ENCODE measurements at places on chromosomes 11 and 22. TPM values are rescaled to one million over a fixed set of nuclear protein-coding genes. Genes with fewer than 3 reads are reported as not detected.

Gene OR51M1
- not detected for total RNA-seq

GRCh38 chr11:112922606-112923005 is 38.6 kb upstream of the NCAM1 start:
- H3K36me3 ChIP-seq: no peaks in the 10 kb centered on the region
- peaks cover 2% of the 10 kb centered on the region for H3K27me3 ChIP-seq
- no peak for DNase-seq
- no peaks in the 10 kb centered on the region for H3K4me1 ChIP-seq
- H3K4me3 ChIP-seq: no peak overlapping the region

GRCh38 chr22:37127350-37127878 is 17.9 kb upstream of the TMPRSS6 start:
- peaks cover 4% of the 10 kb centered on the region for H3K27me3 ChIP-seq
- no peak for DNase-seq
- peaks cover 10% of the 10 kb centered on the region for H3K4me1 ChIP-seq
- H3K36me3 ChIP-seq: no peaks in the 10 kb centered on the region

DNA sequence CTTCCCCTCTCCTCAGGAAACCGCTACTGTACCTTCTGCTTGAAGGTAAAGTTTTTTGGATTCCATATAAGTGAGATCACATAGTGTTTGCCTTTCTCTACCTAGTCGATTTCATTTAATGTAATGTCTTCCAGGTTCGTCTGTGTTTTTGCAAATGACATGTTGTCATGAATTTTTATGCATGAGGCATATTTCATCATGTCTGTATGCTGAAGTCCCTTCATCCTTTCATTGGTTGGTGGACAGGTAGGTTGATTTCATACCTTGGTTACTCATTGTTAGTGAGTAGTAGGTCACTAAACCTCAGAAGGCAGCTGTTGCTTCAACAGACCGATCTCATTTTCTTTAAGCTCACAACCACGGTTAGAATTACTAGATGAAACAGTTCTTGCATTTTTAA is 60.3 kb downstream of the LRRC74B start:
- H3K27ac ChIP-seq: no peak overlapping the region
- no peak overlapping the region for H3K4me3 ChIP-seq
- peaks cover 4% of the 10 kb centered on the region for H3K4me1 ChIP-seq
- no peak for DNase-seq

- H3K4me1 ChIP-seq: no peaks in the 10 kb centered on the region
- H3K36me3 ChIP-seq: no peaks in the 10 kb centered on the region
- no peak overlapping the region for H3K4me3 ChIP-seq
- H3K27ac ChIP-seq: no peak overlapping the region
- peaks cover 2% of the 10 kb centered on the region for H3K27me3 ChIP-seq
These were observed 301.1 kb downstream of the BUD13 start for GRCh38 chr11:116471608-116472256.

GRCh38 chr22:21866833-21867527 is 465 bp downstream of the MAPK1 start:
- H3K36me3 ChIP-seq: no peaks in the 10 kb centered on the region
- H3K27ac ChIP-seq: peak overlapping the region; percentile 85
- no peak for DNase-seq
- H3K27me3 ChIP-seq: no peaks in the 10 kb centered on the region
- peak overlapping the region; percentile 94 for H3K4me3 ChIP-seq

GRCh38 chr22:27583856-27584255 is 217.7 kb downstream of the MN1 start:
- H3K27me3 ChIP-seq: no peaks in the 10 kb centered on the region
- peak overlapping the region; percentile 94 for H3K27ac ChIP-seq
- H3K4me1 ChIP-seq: peaks cover 44% of the 10 kb centered on the region
- peak; percentile 62 for DNase-seq

GRCh38 chr22:42901790-42902508 is 44.9 kb upstream of the ARFGAP3 start:
- H3K36me3 ChIP-seq: no peaks in the 10 kb centered on the region
- H3K4me1 ChIP-seq: peaks cover 60% of the 10 kb centered on the region
- H3K4me3 ChIP-seq: no peak overlapping the region
- peak; percentile 57 for DNase-seq
- no peaks in the 10 kb centered on the region for H3K27me3 ChIP-seq

- H3K4me3 ChIP-seq: no peak overlapping the region
- no peak for DNase-seq
- H3K4me1 ChIP-seq: peaks cover 11% of the 10 kb centered on the region
- H3K36me3 ChIP-seq: no peaks in the 10 kb centered on the region
These were observed 19.8 kb upstream of the INCENP start for GRCh38 chr11:62103986-62104385.

GRCh38 chr11:117444711-117445658 is 117.3 kb downstream of the CEP164 start:
- no peaks in the 10 kb centered on the region for H3K36me3 ChIP-seq
- H3K4me1 ChIP-seq: peaks cover 2% of the 10 kb centered on the region
- DNase-seq: no peak
- peaks cover 28% of the 10 kb centered on the region for H3K27me3 ChIP-seq

GRCh38 chr22:41856469-41856868 is 23.6 kb downstream of the SREBF2 start:
- H3K36me3 ChIP-seq: peaks cover 2% of the 10 kb centered on the region
- peaks cover 5% of the 10 kb centered on the region for H3K4me1 ChIP-seq
- H3K27me3 ChIP-seq: no peaks in the 10 kb centered on the region
- no peak overlapping the region for H3K4me3 ChIP-seq
- peak overlapping the region; percentile 7 for H3K27ac ChIP-seq

- peak overlapping the region; percentile 49 for H3K27ac ChIP-seq
- H3K36me3 ChIP-seq: no peaks in the 10 kb centered on the region
- peak; percentile 42 for DNase-seq
- H3K4me1 ChIP-seq: peaks cover 10% of the 10 kb centered on the region
- no peak overlapping the region for H3K4me3 ChIP-seq
These were observed 103.1 kb downstream of the MPPED2 start for GRCh38 chr11:30483056-30483455.

DNA sequence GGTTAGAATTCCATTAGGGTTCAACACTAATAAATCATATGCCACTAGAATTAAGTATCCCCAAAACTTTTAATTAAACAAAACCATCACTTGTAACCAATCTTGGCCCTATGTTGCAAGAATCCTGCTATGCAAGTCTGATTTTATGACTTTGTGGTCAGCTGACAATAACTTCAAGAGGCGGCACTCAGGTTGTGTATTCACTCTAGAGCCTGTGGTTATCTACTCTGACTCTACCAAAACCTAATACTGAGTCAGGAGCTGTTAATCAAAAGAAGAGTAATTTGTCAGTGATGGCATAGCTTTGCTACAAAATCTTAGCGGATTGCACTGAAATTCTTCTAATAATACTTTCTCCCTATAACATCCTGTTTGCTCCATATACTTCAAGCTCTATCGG is 253.7 kb downstream of the AASDHPPT start:
- DNase-seq: no peak
- no peaks in the 10 kb centered on the region for H3K27me3 ChIP-seq
- H3K36me3 ChIP-seq: no peaks in the 10 kb centered on the region
- no peak overlapping the region for H3K4me3 ChIP-seq
- H3K27ac ChIP-seq: no peak overlapping the region

DNA sequence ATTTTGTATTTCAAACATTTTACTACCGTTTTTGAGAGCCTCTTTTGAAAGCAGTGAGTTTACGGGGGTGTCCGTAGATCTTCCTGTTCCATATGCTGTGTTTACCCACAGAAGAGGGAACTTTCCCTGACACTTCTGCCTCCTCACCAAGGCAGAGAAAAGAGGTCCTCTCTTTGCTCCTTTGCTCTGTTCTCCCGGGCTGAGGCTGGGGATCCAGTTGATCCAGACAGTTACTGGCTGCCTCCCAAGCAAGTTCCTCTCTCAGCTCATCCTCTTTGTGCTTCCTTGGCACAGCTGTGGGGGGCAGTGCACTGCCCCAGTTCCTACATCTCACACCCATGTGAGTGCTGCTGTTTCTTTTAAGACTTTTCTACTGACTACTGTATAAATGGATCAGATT is 813.7 kb downstream of the NTM start:
- H3K27ac ChIP-seq: no peak overlapping the region
- no peak overlapping the region for H3K4me3 ChIP-seq
- DNase-seq: no peak

Gene ZNF70
- total RNA-seq: 5.2 TPM

- peak overlapping the region; percentile 95 for H3K27ac ChIP-seq
- H3K36me3 ChIP-seq: peaks cover 14% of the 10 kb centered on the region
- no peaks in the 10 kb centered on the region for H3K27me3 ChIP-seq
- no peak for DNase-seq
- peaks cover 17% of the 10 kb centered on the region for H3K4me1 ChIP-seq
- H3K4me3 ChIP-seq: peak overlapping the region; percentile 72
These were observed 475 bp upstream of the AIP start for GRCh38 chr11:67482275-67482826.

GRCh38 chr11:122140500-122140899 is 24.5 kb upstream of the BLID start:
- no peaks in the 10 kb centered on the region for H3K36me3 ChIP-seq
- H3K27ac ChIP-seq: no peak overlapping the region
- no peak overlapping the region for H3K4me3 ChIP-seq
- H3K4me1 ChIP-seq: no peaks in the 10 kb centered on the region
- H3K27me3 ChIP-seq: no peaks in the 10 kb centered on the region

GRCh38 chr11:10310301-10310841 is 5.5 kb downstream of the ADM start:
- no peak overlapping the region for H3K27ac ChIP-seq
- H3K27me3 ChIP-seq: peaks cover 47% of the 10 kb centered on the region
- DNase-seq: peak; percentile 88
- H3K4me1 ChIP-seq: peaks cover 30% of the 10 kb centered on the region
- no peaks in the 10 kb centered on the region for H3K36me3 ChIP-seq

Gene PATL1
- total RNA-seq: 8.2 TPM

Gene KCNJ5
- total RNA-seq: 1.1 TPM

DNA sequence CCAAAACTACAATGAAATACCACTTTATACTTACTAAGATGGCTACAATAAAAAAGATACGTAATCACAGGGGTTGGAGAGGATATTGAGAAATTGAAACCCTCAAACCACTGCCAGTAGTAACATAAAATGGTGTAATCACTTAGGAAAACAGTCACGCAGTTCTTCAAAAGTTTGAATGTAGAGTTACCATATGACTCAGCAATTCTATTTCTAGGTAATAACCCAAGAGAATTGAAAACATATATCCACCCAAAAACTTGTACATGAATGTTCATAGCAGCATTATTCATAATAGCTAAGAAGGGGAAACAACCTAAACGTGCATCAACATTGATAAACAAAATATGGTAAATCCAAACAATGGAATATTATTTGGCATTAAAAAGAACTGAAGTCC is 24.4 kb upstream of the PSMA1 start:
- H3K27me3 ChIP-seq: no peaks in the 10 kb centered on the region
- peak; percentile 18 for DNase-seq
- no peaks in the 10 kb centered on the region for H3K4me1 ChIP-seq
- no peak overlapping the region for H3K27ac ChIP-seq
- no peaks in the 10 kb centered on the region for H3K36me3 ChIP-seq

Gene PLA2G3
- not detected for total RNA-seq

GRCh38 chr11:69241844-69242243 is 52.1 kb upstream of the MYEOV start:
- no peaks in the 10 kb centered on the region for H3K36me3 ChIP-seq
- no peak overlapping the region for H3K4me3 ChIP-seq
- H3K27me3 ChIP-seq: peaks cover 2% of the 10 kb centered on the region
- peaks cover 5% of the 10 kb centered on the region for H3K4me1 ChIP-seq

- no peak overlapping the region for H3K27ac ChIP-seq
- no peaks in the 10 kb centered on the region for H3K36me3 ChIP-seq
- DNase-seq: no peak
- H3K27me3 ChIP-seq: no peaks in the 10 kb centered on the region
- no peak overlapping the region for H3K4me3 ChIP-seq
These were observed 17.1 kb downstream of the HSD17B12 start for GRCh38 chr11:43697679-43698078.

- no peak overlapping the region for H3K27ac ChIP-seq
- H3K4me1 ChIP-seq: peaks cover 3% of the 10 kb centered on the region
- H3K27me3 ChIP-seq: no peaks in the 10 kb centered on the region
These were observed 91.1 kb downstream of the MYO18B start for GRCh38 chr22:25833091-25833490.

DNA sequence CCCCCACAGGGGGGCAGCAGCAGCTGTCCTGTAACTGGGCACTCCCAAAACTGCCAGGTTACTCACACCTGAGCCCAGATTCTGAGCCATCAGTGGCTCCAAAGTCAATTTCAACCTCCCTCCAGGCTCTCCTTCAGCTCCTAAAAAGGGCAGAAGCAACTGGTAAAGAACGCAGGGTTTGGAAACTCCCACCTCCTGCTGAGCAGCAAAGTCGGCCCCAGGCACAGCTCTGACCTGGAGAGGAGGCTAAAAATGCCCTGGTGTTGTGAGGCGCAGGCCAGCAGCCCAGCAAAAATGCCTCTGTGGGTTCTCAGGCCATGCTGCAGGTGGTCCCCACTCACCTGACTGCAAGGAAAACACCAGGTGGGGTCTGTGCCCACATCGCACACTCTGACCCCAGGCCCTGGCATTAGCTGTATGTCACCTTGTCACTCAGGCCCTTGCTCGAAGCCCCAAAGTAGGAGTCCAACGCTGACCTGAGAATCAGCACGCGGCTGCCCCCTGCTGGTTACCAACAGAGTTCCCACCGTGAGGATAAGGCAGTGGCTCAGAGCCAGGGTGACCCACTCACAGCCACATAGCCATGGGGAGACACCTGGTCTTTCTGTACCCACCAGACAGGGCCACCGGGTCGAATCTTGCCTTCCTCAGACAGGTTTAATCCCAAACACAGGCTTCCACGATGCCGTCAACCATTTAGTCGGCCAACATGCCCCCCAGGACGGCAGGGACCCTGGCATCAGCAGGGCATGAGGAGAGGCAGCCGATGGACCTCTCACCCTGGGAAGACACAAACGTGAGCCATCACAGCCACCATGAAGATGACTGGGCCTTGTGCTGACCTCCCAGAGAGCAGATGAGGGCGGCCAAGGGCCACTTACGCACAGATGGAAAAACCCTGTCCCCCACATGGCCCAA is 11.1 kb downstream of the POLR3H start:
- H3K4me1 ChIP-seq: no peaks in the 10 kb centered on the region
- H3K27ac ChIP-seq: no peak overlapping the region
- H3K27me3 ChIP-seq: no peaks in the 10 kb centered on the region
- H3K4me3 ChIP-seq: no peak overlapping the region

Gene SLC35E4
- total RNA-seq: 3.9 TPM

Gene LMNTD2
- total RNA-seq: 0.22 TPM

Gene ELMOD1
- 4.3 TPM for total RNA-seq

Gene OR52N4
- not detected for total RNA-seq

Gene TPBGL
- total RNA-seq: not detected

- DNase-seq: no peak
- no peaks in the 10 kb centered on the region for H3K36me3 ChIP-seq
- peaks cover 31% of the 10 kb centered on the region for H3K4me1 ChIP-seq
- no peak overlapping the region for H3K27ac ChIP-seq
These were observed 205.5 kb downstream of the CTTN start for GRCh38 chr11:70603756-70604211.

GRCh38 chr22:38315823-38316363 is 1.3 kb downstream of the CSNK1E start:
- DNase-seq: peak; percentile 55
- no peaks in the 10 kb centered on the region for H3K27me3 ChIP-seq
- peak overlapping the region; percentile 97 for H3K27ac ChIP-seq
- peaks cover 63% of the 10 kb centered on the region for H3K4me1 ChIP-seq
- H3K36me3 ChIP-seq: peaks cover 28% of the 10 kb centered on the region
- peak overlapping the region; percentile 73 for H3K4me3 ChIP-seq

Measured in muscle of leg (tissue), 16 donors.